ENCODE measurements at places on chromosomes 5 and 9.

- peak; percentile 68 for DNase-seq
Observed at GRCh38 chr9:13446938-13447842, 167.7 kb upstream of the MPDZ start.

DNA sequence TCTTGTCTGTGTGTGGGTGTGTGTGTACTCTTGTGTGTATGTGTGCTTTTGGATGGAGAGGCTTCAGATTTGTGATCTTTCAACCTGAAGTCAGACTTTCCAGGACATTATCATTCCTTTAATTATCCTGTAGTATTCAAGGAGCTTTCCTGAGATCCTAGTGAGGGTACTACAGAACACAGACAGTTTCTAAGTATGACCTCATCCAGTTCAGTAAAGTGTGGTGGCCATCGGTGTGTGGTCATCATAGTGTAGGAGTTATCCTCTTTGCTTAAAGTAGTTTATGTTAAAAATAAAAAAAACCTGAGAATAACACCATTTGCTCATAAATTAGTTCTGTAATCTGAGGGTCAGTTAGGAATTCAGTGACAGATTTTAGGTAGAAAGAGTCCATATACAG, 478.0 kb upstream of the ACTBL2 start:
- no peak for DNase-seq

- no peak for DNase-seq
Observed at GRCh38 chr5:68182094-68182493, 33.5 kb upstream of the PIK3R1 start.

DNA sequence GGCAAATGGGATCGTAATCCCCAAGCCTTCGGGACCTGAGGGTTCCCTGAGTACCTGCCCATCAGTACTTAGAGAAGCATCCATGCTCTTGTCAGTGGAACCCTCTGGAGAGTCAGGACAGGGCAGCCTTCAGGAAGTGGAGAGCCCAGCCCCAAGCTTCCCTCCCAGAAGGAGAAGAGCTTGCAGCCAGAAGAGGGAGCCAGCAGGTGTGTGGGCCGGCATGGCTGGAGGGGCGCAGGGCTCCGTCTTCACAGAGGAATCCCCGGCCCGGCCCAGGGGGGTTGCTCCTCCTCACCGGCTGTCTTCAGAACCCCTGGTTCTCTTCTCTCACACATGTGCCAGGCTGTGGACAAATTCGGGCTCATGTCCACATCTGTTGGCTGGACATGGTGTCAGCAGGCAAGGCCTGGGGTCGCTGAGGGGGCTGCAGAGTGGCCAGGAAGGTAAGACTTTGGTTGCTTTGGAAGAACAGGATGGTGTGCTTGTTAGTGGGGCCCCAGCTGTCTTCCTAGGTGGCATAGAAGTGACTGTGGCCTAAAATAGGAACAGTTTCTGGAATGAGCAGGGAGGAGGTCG, 58.9 kb upstream of the RXRA start:
- no peak for DNase-seq

Measured in osteoblast (primary cell).